ENCODE measurements at places on chromosomes 5 and 9.

DNA sequence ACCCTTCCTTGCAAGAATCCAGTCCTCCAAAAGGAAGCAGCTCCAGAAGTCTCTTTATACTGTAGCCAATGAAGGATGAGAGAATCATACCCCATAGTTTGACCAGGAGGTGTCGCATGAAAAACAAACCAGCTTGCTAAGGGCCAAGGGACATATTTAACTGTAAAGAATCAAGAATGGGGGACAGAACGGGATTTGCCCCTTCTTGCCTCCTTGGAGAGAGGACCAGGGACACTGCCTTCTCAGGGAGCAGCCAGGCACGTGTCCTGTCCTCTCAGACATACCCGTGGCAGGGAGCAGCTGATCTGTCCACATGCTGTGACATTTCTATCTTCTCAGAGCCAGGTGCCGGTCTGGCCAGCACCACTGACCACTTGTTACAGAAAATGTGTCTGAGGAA lies 11.7 kb downstream of the PRUNE2 start:
- DNase-seq: no peak

GRCh38 chr5:100464418-100464817 lies 70.8 kb upstream of the FAM174A start:
- no peak for DNase-seq

GRCh38 chr5:13303445-13303844 lies 641.0 kb downstream of the DNAH5 start:
- no peak for DNase-seq

DNA sequence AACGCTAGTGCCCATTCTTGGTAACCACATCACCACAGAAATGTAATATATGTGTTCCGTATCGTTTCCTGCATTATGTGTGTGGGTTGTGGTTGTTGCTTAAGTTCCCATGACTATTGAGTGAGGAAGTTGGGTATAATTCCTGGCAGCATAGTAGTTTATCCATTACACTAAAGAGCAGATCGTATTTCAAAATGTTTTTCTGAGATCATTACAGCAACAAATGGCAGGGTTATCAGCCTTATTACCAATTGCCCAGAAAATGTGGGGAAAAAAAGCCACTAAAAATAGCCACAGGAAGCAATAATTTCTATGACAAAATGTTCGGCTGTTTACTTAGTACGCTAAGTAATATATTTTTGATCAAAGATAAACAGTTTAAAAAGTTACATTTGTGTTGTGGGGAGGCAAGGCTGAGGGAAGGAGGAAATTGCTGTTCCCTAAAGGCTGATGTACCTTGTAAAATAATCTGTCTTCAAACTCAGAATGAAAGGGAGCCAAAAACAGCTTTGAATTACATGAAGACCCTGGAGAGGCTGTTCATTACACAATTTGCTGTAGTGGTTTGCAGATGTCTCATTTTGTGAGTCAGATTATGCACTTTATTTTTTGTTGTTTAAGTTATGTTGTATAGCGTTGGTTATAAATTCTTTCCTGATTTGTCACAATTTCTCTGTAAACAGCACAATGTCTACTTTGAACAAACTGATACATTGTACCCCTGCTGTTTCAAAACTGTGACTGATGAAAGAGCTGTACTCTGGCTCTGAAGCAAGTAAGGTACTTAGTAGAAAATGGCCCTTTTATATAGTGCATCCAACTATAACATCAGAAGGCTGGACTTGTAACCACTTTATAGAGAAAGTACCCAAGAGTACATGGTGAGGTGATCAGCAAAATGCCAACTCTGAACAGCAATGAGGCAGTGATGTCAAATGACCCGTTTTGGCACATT lies 1028.5 kb downstream of the NR2F1-AS1 start:
- DNase-seq: peak; percentile 49

GRCh38 chr5:132180134-132180745 lies 47.4 kb downstream of the P4HA2 start:
- DNase-seq: peak; percentile 70

- no peak for DNase-seq
These were observed 31.7 kb downstream of the UGCG start for GRCh38 chr9:111928359-111928720.

DNA sequence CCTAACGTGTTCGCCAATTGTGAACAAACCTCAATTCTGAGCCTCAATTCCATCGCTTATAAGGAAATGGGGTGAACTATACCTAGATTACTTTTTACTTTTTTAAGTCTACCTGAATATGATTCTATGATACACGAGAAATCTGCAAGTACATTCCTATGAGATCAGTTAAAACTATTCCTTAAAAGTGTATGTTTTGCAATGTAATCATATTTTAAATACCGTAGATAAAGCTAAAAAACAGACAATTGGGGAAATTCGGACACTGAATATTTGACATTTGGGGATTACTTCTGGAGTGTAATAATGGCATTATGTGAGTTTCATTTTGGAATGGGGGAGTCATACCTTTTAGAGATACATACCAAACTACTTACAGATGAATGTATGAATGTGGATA lies 62.3 kb downstream of the STRBP start:
- DNase-seq: no peak

DNA sequence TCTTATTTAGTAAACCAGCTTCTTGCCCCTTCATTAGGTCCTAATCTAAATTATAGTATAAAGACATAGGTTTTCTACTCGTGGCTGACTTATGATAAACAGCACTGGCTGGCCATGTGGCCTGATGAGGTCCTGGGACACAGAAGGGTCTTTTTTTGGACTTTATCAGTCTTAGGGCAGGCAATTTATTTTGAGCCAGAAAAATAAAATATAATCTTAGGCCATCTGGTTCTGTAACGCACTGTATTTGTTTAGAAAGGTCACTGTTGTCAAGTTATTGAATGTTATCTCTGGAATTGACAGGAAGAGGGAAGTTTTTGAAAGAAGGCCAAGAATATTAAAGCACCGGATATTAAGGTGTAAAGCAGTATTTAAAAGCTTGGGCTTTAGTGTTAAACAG lies 53.9 kb downstream of the RFX3 start:
- no peak for DNase-seq

DNA sequence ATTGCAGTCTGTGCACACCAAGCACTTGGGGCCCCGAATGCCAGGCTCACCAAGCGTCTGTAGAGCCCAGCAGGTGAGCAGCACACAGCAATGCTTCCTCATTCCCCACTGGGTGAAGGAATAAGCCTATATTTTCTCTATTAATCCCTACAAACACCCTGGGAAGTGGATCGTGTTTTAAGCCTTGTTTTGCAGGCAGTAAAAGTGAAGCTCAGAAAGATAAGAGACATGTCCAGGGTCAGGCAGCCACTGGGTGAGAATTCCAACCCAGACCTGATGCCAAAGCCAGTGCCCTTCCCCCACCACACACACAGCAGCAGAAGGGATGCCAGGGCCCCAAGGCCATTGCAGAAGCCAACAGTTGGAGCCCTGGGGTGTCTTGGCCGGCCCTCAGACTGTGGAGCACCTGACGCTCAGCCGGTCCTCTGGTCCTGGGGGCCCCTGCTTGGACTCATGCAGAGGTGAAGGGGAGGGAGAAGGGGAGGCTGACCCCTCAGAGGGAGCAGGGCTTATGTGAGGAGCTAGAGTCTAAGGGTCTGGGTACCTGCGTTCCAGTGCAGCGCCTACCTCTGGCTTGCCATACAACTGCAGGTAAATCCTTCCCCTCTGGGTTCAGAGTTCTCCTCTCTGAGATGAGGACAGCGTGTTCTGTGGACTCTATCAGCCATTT lies 26.3 kb upstream of the SYNPO start:
- DNase-seq: no peak

GRCh38 chr9:87322840-87323635 lies 174.6 kb upstream of the DAPK1 start:
- no peak for DNase-seq

Measured in NB4 (cell line).